ENCODE measurements at places on chromosomes 2 and 18.

GRCh38 chr18:27558388-27559155, 373.5 kb upstream of the CHST9 start:
- no peak for DNase-seq

DNA sequence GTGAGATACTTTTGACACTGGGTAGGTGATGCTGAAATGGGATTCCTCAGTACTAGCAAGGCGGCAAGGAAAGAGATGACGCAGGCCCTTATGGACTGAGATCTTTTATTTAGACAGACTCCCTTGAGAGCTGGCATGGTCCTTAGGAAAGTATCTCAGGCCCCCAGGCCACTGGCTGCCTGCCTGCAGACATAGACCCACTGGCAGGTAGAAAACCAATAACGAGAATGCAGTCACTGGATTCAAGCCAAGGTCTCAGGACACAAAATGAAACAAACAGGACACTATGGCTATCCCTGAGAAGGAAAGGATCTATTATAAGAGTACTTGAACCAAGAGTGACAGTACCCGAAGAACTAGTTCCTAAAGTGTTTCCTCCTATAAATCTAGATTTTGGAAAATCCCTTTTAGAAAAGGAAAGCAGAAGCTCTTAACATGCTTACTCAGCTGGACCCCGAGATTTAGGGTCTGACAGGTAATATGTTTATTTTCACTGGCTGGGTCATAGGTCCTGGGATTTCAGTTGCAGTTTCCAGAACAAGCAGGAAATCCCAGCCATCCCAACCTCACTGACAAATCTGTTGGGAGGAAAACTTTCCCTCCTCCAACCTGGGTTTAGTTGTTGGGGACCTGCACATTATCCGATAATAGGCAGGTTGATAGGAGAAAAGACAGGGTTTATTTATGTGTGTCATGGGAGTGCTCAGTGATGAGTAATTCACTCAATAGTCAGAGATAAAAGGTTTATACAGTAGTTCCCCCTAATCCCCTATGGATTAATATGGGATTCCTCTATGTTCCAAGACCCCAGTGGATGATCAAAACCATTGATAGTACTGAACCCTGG, 44.5 kb downstream of the COMMD1 start:
- no peak for DNase-seq

- no peak for DNase-seq
Observed at GRCh38 chr2:172397148-172397834, 30.1 kb upstream of the ITGA6 start.

GRCh38 chr2:101175991-101176390, 24.8 kb upstream of the TBC1D8 start:
- DNase-seq: no peak

DNA sequence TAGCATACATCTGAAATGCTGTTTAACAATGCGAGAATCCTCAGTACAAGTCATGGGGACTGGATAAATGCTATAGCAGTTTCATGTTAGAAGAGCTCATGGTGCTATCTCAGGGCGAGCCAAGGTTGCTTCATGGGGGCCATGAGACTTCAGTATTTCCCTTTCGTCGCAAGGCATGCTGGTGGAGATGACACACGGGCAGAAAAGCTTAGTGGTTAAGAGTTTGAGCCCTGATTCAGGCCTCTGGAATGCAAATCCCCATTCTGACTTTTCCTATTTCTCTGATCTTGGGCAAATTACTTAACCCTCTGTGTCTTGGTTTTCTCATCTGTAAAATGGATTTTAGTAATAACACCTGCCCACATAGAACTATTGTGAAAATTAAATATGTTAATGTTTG, 57.4 kb upstream of the EPHA4 start:
- no peak for DNase-seq

GRCh38 chr2:240463274-240463865, 27.9 kb downstream of the GPC1 start:
- DNase-seq: no peak

GRCh38 chr2:4020649-4021048, 317.3 kb downstream of the DCDC2C start:
- no peak for DNase-seq

GRCh38 chr2:227320305-227321094, 4.6 kb upstream of the MFF start:
- DNase-seq: no peak

GRCh38 chr2:58645017-58645416, 403.9 kb upstream of the FANCL start:
- no peak for DNase-seq

- DNase-seq: no peak
Observed at GRCh38 chr18:61939046-61939674, 46.4 kb upstream of the RNF152 start.

- DNase-seq: no peak
Observed at GRCh38 chr18:49876536-49876935, 63.2 kb upstream of the ACAA2 start.

DNA sequence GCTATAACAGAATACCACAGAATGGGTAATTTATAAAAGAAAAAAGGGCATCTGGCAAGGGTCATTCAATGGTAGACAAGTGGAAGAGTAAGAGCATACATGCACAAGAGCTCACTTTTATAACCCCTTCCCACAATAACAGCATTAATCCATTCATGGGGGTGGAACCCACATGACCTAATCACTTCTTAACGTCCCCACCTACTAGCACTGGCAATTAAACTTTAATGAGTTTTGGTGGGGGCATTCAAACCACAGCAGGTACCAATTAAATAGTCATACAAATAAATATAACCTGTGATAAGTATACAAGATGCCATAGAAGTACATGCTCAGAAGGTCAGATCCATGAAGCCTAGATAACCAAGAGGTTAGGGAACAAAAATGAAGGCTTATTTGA, 48.6 kb downstream of the ROCK1 start:
- DNase-seq: no peak

DNA sequence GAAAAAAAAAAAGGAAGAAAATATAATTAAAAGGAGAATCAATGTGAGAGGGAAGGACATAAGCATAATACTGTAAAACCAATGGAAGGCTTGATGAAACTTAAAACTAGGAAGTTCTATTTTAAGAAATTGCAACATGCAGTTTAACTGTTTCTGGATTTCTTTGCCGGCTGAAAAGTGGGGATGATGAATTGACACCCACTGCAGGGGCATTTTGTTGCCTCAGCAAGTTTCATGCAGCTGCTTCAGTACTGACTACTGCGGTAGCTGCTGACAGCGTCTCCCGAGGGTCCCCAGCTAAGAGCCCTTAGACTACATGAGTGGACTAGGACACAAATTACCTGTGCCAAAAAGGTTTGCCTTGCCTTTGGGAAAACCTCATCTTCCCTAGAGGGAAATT, 69.2 kb downstream of the B3GNT2 start:
- DNase-seq: no peak

GRCh38 chr2:30237239-30237965, 6.1 kb downstream of the LBH start:
- no peak for DNase-seq

GRCh38 chr2:37944268-37944667, 19.2 kb downstream of the RMDN2 start:
- DNase-seq: no peak

GRCh38 chr2:148842050-148842449, 33.0 kb upstream of the KIF5C start:
- no peak for DNase-seq

DNA sequence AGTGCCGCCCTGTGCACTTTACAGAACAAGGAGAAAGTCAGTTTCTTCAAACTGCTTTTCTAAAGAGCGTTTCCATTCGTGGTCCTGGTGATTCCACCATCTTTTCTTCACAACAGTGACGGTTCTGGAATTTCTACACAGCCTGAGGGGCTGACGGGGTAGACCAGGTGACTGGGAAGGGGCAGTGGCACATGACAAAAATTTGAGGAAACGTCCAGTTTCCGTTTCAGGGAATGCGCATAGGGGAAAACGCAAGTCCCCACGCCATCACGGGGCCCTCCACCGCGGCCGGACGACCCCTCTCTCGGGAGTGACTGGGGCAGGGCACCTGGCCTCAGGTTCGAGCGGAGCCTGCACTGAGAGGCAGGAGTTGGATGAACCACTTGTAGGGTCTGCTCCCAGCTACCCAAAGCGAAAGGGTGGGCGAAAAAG, 980 bp upstream of the SPTBN1 start:
- no peak for DNase-seq

- no peak for DNase-seq
Observed at GRCh38 chr18:56565046-56565445, 73.3 kb downstream of the TXNL1 start.

DNA sequence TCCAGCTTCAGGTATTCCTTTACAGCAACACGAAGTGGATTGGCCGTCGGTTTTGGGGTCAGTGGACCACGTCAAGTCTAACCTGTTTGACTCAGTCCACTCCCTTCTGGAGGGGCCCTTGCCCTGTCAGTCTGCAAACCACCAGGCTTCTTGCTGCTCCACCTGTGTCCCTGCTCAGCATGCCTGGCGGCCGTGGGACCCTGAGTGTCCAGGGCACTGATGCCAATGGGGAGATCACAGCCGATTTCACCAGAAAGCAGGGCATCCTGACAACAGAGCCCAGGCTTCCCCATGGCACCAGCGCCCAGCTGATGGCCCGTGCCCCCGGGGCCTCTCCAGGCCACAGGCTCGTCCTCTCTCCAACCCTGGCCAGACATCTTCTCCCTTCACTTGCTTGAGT, 41.2 kb upstream of the HS6ST1 start:
- no peak for DNase-seq

DNA sequence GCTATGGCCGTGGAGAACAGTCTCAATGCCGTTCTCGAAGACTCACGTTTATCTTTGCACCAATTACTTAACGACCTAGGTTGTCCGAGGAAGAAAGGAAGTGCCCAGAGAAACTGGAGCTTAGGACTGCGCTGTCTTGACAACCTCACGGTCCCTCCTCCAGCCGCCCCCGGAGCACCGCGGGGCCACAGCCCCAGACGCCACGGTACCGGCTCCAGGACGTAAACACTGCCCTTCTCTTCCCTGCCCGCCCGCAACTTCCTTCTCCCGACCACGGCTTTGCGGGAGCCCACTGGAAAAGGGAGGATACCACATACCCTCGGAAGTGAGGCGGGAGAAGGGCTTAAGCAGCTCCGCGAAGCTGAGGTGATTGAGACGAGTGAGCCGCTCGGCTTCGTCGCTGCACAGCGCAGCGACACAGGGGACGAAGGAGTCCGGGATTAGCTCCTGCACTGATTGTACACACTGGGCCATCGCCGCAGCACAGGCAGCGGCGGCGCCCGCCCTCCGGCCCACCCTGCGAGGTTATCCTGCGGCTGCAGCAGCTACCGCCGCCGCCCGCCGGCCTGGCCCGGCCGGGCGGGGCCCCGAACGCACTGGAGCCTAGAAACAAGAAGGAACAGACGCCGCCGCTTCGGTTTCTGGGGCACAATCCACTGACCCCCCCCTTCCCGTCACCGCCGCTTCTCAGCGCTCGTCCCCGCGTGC, 483 bp downstream of the TRAPPC8 start:
- DNase-seq: no peak

DNA sequence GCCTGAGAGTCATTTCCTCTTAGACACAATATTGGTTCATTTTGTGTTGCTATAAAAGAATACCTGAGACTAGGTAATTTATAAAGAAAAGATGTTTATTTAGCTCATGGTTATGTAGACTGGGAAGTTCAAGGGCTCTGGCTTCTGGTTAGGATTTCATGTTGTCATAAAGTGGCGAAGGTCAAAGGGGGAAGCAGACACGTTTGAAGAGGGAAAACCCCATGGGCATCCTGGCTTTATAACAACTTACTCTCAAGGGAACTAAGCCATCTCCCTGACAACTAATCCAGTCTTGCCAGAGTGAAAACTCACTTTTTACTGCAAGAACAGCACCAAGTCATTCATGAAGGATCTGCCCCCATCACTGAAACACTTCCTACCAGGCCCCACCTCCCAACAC, 89.7 kb upstream of the RNF152 start:
- no peak for DNase-seq

- DNase-seq: no peak
Observed at GRCh38 chr2:205957452-205958154, 128.4 kb downstream of the INO80D start.

DNA sequence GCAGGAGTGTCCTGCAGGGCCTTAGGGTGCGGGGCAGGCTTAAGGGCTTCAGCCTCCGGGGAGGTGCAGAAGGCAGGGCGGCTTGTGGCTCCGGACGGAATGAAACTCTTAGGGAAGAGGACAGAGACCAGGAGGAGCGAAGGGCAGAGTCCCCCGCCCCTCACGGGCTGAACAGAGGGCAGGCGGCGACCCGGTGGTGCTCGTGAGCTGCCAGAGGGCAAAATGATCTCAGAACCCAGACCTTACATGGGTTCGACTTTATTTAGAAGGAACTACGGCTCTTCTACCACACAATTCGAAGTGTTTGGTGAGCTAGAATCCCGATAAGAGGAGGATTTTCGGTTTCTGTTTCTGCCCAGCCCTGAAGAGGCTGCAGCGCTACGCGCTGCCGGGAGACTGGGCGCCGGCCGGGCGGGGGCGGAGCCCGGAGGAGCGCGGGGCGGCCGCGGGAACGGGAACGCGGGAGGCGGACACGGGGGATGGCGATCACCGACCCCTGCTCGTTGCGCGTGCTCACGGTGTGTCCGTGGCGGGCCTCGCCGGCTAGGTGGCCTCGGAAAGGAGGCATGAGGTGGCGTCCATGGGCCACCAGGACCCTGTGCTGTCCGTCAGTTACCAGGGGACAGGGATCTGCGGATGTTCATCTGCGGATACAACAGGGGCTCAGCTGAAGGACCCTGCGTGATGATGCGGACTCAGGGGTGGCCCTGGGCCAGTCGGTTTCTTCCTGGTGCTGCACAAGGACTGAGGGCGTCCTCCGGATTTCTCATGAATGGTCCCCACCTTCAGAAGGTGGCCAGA, 4.2 kb upstream of the SP100 start:
- DNase-seq: no peak

GRCh38 chr2:60516383-60516811, 37.1 kb downstream of the BCL11A start:
- no peak for DNase-seq

GRCh38 chr2:29113891-29114321, 1.3 kb upstream of the CLIP4 start:
- no peak for DNase-seq

DNA sequence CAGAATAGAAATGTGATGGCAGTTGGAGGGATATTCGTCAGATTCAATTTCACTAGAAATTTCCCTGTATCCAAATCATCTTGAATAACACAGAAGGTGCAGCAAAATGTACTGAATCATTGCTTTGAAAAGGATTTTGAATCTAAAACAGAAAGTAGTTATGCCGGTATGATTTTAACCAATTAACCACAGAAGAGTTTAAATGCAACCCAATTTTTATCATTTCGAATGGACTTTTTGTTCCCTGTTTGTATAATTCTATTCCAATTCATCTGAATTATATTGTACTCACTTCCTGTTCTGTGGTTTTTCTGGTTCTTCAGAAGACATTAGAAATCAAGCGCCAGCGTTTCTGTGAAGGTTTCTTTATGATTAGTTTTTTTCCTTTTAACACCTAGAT, 190.4 kb downstream of the MYO3B start:
- no peak for DNase-seq
